ENCODE measurements at places on chromosomes 1 and 21.

- DNase-seq: no peak
These were observed 328.5 kb downstream of the FAM72C start for GRCh38 chr1:143643148-143643885.

GRCh38 chr1:55353707-55354620 lies 138.8 kb upstream of the USP24 start:
- DNase-seq: no peak

GRCh38 chr1:166915941-166916340 lies 39.9 kb upstream of the TADA1 start:
- DNase-seq: no peak

GRCh38 chr21:34009193-34009592 lies 64.2 kb upstream of the MRPS6 start:
- DNase-seq: no peak

DNA sequence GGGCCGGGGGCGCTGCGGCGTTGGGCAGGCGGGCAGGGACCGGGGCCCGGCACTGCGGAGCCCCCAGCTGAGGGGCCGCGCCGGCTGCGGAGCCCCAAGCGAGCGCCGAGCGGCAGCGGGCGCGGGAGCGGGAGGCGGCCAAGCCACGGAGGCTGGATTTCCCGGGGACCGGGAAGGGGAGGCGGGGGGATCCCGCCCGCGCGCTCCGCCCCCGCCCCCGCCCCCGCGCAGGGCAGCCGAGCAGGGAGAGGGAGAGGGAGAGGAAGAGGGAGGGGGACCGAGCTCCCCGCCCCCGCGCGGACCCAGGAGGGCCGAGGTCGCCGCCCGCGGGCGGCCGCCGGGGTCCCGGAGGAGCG lies at the start of gene DLGAP3:
TSS of gene DLGAP3 (minus strand) at position 154 of the 356 bp plus-strand sequence. CDS start 24,267 bp downstream, outside the sequence.
- DNase-seq: no peak

GRCh38 chr1:24973315-24973714 lies 43.2 kb upstream of the RUNX3 start:
- DNase-seq: no peak

DNA sequence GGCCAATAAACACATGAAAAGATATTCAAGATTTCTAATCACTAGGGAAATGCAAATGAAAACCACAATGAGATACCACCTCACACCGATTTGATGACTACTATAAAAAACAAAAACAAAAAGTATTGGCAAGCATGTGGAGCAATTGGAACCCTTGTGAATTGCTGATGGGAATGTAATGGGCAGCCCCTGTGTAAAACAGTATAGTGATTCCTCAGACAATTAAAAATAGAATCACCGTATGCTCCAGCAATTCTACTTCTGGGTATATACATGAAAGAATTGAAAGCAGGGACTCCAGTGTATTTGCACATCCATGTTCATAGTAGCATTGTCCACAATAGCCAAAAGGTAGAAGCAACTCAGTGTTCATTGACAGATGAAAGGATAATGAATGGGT lies 12.9 kb upstream of the C1orf115 start:
- no peak for DNase-seq

- DNase-seq: no peak
These were observed 53.1 kb downstream of the NBPF6 start for GRCh38 chr1:108503062-108503733.

- no peak for DNase-seq
These were observed 5.1 kb upstream of the RIPPLY3 start for GRCh38 chr21:37001441-37001840.

- DNase-seq: no peak
These were observed 11.8 kb downstream of the PATJ start for GRCh38 chr1:61753998-61754508.

DNA sequence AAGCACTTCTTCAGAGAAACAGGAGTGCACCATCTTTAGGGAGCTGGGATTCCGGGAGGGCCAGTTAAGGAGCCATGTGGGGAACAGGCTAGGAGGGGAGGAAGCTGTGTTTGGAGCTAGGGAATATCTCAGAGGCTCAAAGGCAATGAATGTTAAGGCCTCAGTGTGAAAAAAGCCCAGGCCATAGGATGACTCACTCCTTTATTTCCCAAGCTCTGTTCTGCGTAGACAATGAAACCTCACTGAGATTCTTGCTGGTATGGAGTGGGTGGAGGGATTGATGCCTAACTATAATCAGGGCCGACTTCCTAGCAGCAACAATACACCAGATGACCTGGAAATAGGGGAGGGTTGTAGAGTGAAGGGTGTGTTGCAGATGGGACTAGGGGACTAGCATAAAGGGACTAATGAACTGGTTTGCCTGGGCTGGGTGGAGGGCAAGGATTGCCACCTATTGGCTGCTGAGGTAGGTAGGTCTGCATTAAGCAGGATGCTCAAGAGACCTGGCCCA lies 2.1 kb downstream of the GNAT2 start:
- no peak for DNase-seq

DNA sequence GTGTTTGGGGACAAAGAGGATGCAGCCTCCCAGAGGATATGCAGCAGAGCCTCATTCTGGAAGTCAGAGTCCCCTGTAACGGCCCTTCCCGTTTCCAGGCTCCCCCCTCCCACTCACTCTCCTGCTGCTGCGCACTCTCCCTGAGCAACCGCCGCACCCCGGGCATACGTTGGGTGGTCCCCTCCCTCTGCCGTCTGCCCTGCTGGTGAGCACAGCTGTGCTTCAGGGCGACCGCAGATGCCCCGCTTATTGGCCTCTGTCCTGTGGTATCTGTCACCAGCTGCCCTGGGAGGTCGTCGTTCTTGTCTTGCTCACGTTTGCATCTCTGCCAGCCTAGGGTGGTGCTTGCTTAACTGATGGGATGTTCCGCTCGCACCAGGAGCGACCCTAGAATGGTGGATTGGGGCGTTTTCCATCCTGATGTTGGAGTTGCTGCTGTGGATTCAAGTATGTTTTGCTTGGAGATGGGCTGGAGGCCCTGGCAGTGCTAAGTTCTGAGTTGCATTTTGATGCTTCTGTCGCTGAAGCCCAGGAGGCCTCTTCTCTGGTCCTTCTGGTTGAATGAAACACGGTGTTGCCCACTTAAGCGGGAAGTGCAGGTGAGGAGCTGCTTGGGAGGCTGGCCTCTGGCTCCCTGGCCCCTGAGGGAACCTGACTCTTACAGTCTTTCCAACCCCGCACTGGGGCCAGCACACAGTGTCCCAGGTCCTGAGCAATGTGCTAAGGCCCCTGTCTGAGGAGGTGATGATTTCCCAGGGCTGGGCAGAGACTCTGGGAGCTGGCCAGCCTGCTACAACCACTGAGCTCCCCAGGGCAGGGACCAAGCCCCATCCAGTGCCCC lies 3.2 kb downstream of the TMEM201 start:
- DNase-seq: no peak

GRCh38 chr1:235679644-235680043 lies 30.1 kb upstream of the GNG4 start:
- no peak for DNase-seq

DNA sequence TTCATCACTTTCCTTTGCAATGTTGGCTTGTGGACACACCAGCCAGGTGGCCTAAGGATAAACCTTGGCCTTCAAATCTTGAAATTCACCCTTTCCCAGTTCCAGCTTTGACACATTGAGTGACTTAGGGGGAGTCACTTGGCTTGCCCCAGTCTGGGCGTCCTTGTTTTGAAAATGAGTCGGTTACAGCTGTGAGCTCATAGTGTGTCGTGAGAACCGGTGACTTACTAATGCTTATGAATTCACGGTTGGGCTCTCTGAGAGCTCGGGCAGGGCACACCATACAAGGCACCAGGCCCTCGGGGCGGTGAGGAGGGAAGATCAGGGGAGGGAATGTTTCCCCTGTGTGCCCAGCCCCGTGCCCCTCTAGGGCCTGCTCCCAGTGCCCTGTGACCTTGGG lies 126.9 kb upstream of the TMPRSS2 start:
- no peak for DNase-seq

- no peak for DNase-seq
These were observed 1.7 kb downstream of the INKA2 start for GRCh38 chr1:111737216-111738132.

Measured in NCI-H1436 treated with DMSO at 0.1 percent for 48 hours (cell line).